A172 (cell line): ENCODE measurements at places on chromosomes 7 and 10.

DNA sequence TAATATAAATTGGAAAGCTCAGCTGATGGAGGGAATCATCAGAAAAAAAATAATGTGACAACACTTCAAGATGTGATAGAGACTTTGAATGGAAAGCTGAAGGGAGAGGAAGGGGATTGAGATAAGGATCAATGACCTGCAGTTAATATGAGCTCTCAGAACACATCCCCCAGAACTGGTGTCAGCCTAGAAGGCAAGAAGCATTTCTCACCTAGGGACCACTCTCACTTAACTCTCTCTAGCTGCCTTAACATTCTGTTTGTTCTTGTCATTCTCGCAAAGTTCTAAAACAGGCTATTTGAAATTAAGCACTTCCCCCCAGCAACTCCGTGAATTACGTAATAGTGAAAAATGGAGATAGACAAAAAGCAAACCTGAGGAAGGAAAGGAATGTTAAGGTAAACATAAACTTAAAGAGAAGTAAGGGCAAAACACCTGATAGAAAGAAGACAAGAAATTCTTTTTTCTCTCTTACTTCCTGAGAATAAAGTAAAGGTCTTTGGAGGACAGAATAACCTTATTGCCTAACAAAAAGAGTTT is 1.2 kb upstream of the MPP7 start:
- DNase-seq: no peak

GRCh38 chr7:47282790-47283496 is 299.0 kb downstream of the TNS3 start:
- no peak for DNase-seq

GRCh38 chr10:14815681-14816080 is 22.2 kb downstream of the CDNF start:
- DNase-seq: no peak

GRCh38 chr10:125166658-125167057 is 6.3 kb upstream of the CTBP2 start:
- no peak for DNase-seq

DNA sequence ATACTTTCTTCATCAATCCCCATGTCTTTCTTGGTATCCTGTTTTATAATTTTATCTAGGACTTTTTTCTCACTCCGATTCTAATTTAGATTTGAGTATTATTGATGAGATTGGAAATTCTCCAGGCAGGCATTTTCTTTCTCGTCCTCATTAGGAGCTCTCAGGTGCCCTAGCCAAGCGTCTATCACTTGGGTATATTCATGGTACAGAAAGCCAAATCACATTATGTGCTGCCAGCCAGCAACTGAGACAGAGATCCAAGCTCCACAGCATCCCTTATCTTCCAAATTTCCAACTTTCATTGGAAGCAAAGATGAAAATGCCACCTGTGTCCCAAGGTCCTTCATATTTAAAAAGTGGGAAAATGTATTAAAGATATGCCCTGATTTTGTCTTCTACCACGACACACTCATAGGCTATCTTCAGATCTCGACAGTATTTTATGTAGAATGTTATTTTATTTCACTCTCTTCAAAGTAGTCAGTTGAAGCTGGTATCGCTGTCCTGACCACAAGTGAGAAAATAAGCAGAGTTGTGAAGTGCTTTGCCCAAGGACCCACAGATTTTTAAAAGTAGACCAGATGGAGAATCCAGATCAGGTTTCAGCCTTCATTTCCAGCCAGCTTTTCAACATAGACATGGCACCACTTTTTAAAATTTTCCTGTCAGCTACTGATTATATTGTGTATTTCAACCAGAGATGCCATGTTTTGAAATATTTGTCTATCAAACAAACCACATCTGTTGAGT is 773.4 kb downstream of the CNTNAP2 start:
- no peak for DNase-seq

DNA sequence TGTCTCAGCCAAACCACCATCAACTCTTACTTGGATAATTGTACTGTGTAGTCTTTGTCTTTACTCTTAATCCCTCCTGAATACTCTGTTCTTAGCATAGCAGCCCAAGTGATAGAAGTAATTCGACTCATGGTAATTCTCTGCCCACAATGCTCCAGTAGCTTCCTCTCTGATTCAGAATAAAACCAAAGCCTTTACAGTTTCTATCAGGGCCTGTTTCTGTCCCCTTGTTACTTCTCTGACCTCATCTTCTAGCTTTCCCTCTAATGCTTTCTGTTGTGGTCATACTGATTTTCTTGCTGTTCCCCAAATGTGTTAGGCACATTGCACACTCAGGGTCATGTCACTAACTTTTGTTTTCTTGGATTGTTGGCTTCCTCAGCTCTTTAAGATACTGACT is 8.0 kb downstream of the ZNF518A start:
- DNase-seq: no peak

DNA sequence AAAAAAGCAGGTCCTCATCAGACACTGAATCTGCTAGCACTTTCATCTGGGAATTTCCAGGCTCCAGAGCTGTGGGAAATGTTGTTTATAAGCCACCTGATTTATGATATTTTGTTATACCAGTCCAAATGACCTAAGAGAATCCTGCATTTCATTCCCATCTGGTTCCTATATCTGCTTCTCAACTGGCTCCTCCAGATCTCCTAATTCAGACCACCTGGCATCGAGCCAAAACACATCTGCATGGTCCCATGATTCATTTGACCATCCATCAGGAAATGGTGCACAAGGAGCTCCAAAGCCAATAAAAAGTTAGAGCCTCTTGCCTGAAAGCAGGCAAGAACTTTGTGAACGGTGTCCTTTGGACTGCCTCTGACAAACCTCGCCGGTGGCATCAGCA is 108.9 kb downstream of the IPMK start:
- DNase-seq: peak; percentile 53

GRCh38 chr7:38476764-38477163 is 154.4 kb downstream of the AMPH start:
- DNase-seq: no peak

DNA sequence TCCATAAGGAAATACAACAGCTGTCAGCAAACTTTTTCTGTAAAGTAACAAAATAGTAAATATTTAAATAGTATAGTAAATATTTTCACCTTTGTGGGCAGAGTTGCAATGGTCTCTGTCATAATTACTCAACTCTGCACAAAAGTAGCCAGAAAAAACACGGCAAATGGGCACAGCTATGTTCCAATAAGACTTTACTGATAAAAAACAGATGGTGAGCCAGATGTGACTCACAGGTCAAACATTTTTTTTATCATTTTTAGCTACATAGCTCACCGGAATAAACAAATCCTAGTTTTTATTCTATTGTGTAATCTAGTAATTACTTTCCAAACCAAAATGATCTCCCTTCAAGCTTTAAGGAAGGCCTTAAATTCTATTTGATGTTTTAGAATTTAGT is 55.3 kb downstream of the NCAPG2 start:
- DNase-seq: peak; percentile 85
